ENCODE measurements at places on chromosomes 13 and 19.

- no peak for DNase-seq
Observed at GRCh38 chr13:41443969-41444368, 13.4 kb upstream of the RGCC start.

DNA sequence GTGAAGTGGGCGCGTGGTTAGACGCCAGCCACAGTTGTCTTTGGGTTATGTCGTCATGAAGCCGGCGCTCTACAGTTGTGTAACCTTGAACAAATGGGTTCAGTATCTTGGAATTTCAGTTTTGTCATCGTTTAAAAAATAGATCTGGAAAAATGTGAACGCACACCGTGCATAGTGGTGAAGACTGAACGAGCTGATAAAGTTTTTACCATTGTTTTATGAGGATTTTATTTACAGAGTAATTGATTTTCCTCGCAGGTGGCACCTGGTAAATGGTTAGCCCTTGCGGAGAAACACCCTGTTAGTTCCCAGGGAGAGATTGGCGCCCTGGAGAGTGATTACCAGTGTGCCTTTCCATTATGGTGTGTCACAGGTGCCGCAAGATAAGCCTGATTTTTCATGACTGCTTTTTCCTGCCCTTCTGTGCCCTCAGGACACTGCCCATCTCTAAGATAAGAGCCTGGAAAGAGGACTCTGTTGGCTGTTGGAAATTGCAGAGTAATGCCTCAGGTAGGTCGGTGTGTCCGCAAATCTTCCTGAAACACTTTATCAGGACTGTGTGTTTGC, 577 bp downstream of the ZNF181 start:
- DNase-seq, result no peak

DNA sequence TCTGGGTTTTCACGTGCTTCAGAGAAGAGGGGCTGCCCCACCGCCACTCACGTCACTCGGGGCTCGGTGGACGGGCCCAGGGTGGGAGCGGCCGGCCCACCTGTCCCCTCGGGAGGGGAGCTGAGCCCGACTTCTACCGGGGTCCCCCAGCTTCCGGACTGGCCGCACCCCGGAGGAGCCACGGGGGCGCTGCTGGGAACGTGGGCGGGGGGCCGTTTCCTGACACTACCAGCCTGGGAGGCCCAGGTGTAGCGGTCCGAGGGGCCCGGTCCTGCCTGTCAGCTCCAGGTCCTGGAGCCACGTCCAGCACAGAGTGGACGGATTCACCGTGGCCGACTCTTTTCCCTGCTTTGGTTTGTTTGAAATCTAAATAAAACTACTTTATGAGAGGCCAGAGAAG, 2.2 kb upstream of the GZMM start:
- no peak for DNase-seq

GRCh38 chr13:19862481-19863313, 752 bp downstream of the ZMYM5 start:
- DNase-seq, result peak; percentile 6

GRCh38 chr13:21822029-21822428, 151.2 kb downstream of the FGF9 start:
- DNase-seq, result no peak
